Right cardiac atrium (tissue), 5 donors: ENCODE measurements at places on chromosomes 2 and 18.

- DNase-seq: no peak
Measured at GRCh38 chr2:66824926-66825325, 390.0 kb downstream of the MEIS1 start.

- no peak for DNase-seq
Measured at GRCh38 chr2:154700136-154700535, 1.6 kb downstream of the KCNJ3 start.

GRCh38 chr18:54173980-54174630, 50.4 kb downstream of the MBD2 start:
- DNase-seq: no peak

DNA sequence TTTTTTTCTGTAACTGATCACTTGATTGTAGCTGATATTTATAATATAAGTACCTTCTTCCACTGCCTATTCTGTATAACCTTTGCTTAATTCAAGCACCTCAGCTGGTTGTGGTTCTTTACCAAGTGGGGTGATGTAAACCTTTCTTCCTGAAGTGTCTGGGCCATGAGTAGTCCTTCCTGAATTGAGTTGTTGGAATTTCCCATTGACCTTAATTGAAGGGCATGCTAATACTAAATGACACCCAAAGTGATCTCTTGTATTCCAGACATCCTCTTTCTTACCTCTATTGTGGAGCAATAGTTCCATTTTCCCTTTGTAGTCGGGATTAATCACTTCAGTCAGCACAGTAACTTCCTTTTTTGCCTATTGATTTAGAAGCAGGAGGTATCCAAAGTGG, 1496.8 kb upstream of the CELF4 start:
- DNase-seq: no peak
